ENCODE measurements at places on chromosomes 3 and 15.

DNA sequence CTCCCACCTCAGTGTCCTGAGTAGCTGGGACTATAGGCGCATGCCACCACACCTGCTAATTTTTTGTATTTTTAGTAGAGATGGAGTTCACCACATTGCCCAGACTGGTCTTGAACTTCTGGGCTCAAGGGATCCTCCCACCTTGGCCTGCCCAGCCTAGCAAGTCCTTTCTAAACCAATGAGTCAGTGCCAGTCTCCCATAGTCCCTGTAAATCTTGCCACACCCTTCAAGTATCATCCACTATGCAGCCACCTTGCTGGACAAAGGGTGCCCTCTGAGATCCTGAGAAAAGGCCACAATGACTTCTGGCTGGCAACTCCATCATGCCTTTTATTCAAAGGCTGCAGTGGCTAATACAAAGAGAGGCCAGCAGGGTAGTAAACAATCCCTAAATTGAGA lies 184.0 kb downstream of the ABHD5 start:
- no peak for DNase-seq

- no peak for DNase-seq
These were observed 258.5 kb downstream of the BBX start for GRCh38 chr3:107781253-107781652.

GRCh38 chr3:109864452-109864851 lies 527.1 kb upstream of the DPPA4 start:
- no peak for DNase-seq

DNA sequence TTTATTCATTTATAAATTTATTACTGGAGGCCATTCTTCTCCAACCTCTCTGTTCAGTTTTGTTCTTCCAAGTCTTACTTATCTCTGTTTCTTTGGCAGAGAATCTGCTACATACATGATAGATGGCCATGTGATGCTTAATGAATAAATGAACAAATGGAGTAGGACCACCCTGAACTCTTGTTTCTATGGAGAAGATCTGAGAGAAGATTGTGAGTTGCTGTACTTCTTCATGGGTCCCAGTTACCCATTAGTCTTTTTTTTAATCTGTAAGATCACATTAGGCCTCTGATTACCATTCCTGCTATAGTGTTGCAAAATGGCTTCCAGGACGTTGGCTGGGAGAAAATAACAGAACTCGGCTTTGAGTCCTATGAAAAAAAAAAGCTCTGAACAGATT lies 191.9 kb upstream of the SYNPR start:
- no peak for DNase-seq

DNA sequence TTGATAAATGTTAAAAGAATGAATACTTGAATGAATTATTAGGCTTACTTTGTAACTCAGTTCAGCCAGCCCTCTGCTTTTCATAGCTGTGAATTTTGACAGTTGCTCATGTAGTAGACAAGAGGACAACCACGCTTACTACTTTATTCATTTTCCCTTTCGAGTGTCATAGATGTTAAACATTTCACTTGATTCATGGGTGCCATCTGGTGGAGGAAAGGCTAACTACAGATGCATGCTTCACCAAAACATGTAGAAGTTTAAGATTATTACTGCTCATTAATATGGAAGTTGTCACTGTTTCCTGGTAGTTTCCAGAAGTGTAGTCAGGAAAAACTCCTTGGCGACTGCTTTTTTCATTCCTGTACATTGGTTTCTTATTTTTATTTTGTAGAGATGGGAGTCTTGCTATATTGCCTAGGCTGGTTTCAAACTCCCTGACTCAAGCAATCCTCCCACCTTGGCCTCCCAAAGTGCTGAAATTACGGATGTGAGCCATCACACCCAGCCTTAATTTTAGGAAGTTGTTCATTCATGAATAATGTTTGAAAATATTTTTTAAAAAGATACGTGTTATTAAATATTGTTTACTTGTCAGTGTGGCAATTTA lies 163.2 kb downstream of the B3GALNT1 start:
- DNase-seq: peak; percentile 64

- DNase-seq: no peak
These were observed 92.0 kb downstream of the MTHFS start for GRCh38 chr15:79804838-79805237.

GRCh38 chr3:15934389-15935195 lies 136.8 kb upstream of the ANKRD28 start:
- DNase-seq: no peak

DNA sequence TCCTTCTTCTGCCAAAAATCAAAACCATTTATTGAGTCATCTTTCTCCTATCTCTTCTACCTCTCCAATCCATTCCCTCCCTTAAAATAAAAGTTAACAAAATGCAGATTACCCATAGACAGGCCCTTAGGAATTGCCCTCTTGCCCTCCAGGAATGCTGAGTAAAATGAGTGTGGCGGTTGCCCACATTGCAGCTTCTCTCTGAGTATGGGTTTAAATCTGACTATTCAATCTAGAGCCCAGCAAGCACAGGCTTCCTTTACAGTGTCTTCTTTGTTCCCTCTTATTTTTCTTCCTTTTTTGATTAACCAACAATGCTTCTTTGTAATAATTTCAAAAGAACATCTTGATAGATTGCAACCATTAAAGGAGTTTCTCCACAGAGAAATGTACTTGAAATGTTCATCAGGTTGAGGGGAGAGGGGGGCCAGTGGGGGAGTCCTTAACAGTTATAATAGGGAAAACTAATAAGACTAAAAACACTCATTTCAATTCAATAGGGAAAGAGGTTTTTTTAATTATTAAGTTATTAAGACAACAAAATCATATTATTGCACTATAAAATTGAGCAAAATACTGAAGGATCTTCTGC lies 135.3 kb upstream of the LMCD1 start:
- DNase-seq: no peak

DNA sequence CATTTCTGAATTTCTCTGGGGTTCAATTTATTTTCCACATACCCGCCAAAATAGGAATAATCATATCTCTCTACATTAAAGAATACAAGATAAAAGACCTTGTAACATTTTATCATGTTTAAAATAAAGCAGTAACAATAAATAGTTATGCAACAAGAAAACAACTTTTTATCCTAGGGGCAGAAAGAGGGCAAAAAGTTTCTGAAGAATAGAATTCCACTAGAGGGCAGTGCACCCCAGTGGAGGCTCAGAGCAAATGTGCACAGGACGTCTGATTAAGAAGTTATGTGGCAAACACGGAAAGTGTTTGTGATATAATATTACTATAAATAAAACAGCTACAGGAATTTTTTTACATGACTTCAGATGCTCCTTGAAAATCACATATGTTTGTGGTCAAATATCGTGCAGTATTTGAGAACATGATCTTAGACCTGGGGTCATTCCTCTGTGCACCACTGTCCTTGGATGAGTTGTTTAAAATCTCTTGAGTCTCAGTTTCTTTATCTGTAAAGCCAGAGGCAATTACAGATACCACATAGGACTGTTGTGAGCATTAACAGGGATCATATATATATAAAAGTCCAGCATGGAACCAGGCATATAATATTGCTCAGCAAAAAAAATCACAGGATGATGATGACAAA lies 13.2 kb upstream of the PIK3R4 start:
- peak; percentile 26 for DNase-seq

DNA sequence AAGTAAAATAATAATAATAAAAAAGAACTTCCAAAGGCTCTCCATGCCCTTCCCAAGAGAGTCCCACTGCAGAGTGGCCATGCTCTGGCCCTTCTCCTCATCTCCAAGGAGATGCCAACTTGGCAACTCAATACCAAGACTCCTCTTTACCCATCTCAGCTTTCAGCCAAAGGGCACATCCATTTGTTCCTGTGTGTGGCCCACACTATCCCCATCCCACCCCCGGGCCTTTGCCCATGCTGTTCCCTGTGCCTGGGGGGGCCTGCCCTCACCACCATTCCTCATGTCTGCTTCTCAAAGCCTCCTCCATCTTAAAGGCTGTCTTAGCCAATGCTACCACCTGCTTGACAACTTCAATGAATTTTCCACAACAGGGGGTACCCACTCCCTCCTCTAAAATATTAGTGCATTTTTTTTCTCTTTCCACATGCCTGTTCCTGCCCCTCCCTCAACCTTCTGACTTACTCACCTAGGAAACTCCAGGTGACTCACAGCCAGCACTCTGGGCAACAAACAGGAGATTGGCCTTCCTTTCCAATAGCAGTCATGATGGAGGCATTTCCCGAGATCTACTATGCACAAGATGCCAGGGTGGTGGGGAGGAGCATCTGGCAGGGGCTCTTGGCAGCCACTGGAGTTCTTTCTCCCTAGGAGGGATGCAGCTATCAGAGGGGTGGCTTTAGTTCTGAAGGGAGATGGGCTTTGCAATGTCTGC lies 109.4 kb upstream of the SMAD3 start:
- DNase-seq: no peak

DNA sequence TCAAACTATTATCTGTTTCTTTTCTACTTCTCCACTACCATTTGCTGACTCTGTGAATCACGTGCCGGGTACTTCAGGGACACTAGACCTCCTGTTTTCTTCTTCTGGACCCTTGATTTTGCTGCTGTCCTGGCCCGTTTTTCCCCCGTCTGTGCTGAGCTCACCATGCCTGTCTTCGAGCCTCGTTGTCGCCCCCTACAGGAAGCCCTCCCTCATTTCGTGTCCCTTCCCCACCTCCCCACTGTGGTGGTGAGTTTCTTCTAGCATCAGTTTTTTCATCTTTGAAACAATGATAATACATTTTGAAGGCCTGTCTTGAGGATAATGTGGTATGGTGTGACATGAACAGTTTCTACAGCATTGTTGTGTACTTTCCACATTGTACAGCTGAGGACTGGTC lies 12.8 kb downstream of the GABRG3 start:
- DNase-seq: no peak

- no peak for DNase-seq
These were observed 83.4 kb downstream of the DCLK3 start for GRCh38 chr3:36680952-36681351.

DNA sequence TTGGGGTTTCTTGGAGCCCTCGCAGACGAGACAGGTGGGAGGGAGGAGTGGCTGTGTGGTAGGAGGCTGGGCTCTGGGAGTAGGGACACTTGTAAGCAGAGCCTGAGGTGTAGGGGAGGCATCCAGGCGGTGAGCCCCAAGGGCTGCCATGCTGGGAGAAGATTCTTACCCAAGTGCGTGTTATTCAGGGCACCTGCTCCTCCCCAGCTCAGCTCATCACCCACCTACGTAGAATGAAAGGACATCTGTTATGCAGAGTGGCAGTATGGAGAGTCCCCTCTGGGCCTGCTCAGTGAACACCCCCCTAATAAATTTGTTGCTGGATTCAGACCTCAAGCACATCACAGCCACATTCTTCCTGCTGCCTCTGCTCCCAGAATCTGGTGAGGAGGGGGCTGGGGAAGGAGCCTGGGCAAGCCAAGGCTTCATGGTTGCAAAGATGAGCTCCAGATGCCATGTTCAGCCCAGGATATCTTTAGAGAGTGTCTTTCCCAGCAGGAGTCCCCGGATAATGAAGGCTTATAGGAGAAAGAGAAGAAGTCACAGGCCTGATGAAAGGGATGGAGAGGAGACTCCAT lies 261.8 kb downstream of the EPHB1 start:
- no peak for DNase-seq

DNA sequence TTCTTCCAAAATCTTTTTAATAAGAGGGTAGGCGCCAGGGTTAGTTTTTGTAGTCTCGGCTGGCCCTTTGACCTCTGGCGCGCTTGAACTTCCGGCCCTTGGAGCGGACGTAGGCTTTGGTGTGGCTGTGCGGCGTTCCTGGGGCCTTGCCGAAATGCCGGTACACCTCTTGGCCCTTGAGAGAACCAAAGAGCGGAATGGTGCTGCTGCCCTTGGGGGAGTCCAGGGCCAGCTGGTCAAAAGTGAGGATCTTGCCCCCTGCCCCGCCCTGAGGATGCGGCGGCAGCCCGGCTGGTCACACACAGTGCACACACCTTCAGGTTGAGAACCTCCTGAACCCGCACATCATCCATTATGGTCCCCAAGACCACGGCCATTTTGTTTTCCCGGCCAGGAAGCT lies 20.0 kb upstream of the CHRNB4 start:
- DNase-seq: no peak

- no peak for DNase-seq
These were observed 164.4 kb upstream of the TOPAZ1 start for GRCh38 chr3:44077267-44077666.

- DNase-seq: no peak
These were observed 455.9 kb downstream of the PDCD6IP start for GRCh38 chr3:34254285-34254684.

- DNase-seq: no peak
These were observed 76.0 kb upstream of the DCBLD2 start for GRCh38 chr3:98977520-98977919.

- no peak for DNase-seq
These were observed 87.1 kb upstream of the PLSCR4 start for GRCh38 chr3:146337991-146338390.

DNA sequence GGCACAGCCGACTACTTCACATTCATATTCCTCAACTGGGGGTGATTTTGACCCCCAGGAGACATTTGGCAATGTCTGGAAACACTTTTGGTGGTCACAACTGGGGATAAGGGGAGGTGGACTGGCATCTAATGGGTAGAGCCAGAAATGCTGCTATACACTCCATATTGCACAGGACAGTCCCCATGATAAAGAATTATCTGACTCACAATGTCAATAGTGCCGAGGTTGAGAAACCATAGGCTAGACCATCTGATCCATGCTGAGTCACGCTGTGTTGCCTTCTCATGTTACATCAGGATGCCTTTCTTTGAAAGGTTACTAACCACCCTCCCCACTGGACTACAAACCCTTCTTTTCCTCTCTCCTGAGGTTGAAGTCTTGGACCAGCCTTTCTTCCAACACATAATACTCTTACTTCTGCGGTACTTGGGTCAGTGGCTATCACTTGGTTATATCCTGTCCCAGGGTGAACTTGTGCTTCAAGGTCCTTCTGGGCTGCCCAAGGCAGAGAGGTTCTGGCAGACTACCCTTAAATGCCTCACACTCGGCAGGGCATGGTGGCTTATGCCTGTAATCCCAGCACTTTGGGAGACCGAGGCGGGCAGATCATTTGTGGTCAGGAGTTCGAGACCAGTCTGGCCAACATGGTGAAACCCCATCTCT lies 68.8 kb downstream of the CTNNB1 start:
- no peak for DNase-seq

GRCh38 chr3:172213904-172214303 lies 174.5 kb downstream of the FNDC3B start:
- no peak for DNase-seq

All from T-helper 2 cell (primary cell).